Activated CD4-positive, alpha-beta T cell treated with anti-CD3 and anti-CD28 coated beads, Interleukin-2, amount 50 U/mL, for 4 hours (primary cell): ENCODE measurements at places on chromosomes 7 and 10.
A peak's percentile ranks its signal among the peaks of the same experiment; 100 is the strongest.

DNA sequence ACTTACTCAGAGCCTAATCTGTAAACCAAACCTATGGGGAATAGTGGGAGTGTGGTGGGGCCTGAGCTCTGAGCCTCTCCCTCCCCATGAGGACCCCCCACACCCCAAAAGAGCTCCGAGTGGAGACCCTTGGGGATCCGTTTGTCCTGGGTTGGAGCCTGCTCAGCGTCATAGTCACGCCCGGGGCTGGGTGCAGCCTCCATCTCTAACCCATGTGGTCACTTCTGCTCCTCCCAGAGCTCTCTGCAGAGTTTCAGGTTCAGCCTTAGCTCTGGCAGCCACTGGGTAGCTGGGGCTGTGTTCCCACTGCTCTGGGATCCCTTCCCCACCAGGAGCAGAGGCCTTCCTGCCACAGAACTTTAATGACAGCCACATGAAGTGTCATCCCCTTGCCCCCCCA lies 25.9 kb downstream of the PFKFB3 start:
- no peak for DNase-seq

DNA sequence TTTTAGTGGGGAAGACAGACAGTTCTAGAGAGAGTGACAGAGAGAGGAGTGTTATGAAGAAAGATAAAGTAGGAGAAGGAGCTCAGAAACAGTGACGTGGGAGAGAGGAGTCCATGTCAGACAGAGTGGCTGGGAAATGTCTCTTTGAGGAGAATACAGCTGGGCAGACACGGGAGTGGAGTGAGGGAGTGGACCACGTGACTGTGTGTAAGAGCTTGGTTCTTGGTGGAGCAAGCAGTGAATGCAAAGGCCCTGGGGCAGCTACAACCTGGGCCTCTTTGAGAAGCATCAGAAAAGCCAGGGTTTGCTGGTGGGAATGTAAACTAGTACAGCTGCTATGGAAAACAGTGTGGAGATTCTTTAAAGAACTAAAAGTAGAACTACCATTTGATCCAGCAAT lies 11.9 kb upstream of the PLEKHS1 start:
- no peak for DNase-seq

DNA sequence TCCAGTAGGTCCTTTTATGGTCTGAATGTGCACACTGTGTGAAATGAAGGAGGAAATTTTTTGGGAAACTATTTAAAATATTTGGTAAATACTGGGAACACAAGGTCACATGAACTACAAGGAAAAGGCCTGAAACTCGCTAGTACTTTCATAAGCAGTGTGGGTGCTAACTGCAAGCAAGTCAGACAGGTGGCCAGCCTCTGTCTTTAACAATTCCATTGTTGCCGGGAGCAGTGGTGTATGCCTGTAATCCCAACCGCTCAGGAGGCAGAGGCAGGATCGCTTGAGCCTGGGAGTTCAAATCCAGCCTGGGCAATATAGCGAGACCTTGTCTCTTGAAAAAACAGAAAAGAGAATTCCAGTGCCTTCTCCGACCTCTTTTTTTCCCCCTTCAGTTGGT lies 37.5 kb downstream of the SMURF1 start:
- no peak for DNase-seq

DNA sequence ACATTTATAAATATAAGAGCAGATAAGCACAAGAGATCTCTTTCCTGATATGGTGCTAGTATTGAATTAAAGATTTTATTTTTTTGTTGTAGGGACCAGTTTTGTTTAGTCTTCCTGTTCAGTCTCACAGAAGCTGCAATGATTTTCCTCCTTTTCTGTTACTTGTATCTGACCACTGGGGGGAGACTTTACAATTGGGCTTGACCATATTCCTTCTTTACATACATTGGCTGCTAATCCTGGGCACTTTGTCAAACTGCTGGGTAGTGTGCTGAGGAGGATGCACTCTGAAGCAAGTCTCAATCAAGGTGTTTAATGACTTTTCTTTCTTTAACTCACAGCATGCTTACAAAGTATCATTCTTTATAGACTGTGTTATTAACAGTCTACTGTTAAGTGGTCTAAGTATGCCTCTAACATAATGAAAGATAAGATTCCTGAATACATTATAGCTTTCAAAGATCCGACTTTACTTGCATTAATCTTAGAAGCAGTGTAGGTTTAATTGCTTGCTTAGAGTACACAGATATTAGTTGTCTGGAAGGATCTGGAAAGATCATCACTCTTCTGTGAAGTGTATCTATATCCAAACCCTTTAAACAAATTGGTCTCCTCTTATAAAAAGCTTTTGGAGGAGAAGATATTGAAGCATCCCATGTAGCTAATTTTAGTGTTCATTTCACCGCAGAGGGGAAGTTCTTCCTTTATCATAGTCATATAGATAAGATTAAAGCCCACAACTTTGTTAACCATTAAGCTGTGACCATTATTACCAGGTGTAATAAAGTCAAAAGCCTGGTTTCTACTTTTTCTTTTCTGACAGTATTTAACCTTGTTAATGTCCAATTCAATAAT lies 3.1 kb downstream of the PALS2 start:
- no peak for DNase-seq

DNA sequence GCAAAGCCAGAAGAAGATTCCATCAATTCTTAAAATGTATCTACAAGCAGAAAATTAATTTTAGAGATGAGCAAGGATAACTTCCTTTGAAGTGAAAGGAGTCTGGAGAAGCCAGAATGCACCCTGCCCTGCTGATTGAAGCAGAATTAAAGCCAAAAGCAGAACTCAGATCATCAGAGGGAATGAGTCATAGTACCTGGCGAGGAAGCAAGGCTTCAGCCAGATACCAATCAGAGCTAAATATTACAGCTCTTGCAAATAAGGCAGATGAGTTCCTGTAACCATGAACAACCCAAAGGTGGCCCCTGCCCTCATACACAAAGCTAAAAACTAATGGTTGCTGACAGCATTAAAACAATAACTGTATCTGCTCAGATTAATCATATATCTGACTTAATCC lies 10.4 kb downstream of the HTR7 start:
- no peak for DNase-seq

- DNase-seq, result no peak
Measured at GRCh38 chr7:37570145-37570544, 113.4 kb upstream of the GPR141 start.

DNA sequence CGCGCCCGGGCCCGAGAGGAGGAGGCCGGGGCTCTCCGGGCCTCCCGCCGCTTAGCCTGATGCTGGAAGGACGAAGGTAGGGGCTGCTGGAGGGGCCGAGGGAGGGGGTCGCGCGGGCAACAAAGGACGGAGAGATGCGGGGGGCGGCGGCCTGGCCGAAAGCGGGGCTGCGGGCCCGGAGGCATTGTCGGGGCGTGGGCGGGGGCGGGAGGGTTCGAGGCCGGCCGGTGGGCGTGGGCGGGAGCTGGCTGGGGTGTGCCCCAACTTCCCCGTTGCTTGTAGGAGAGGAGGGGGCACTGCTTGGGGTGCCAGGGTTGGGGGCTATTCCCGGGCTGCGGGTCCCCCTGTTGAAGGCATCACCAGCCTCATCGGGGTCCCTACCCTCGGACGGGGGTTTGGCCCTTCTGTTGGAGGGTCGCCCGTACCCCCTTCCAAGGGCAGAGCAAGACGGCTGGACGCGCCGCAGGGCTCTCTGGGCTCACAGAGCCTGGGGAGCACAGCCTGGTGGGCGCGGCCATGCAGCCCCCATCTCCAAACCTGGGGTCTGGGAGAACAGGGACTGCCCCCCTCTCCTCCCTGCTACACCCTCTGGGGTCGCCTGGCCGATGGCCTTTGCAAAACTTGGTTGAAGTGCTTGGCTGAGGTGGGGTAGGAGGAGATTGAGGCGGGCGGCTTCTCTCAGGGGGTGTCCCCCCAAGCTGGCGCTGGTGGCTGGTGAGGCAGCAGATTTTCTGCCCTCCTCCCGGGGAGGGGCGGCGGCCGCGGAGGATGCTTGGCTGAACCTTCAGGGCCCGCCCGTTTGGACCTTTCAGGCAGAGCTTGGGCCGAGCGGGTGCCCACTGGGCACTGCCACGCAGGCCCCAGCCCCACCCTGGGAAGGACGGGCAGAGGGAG lies 699 bp downstream of the CLIP2 start:
- peak; percentile 12 for DNase-seq

GRCh38 chr10:36448760-36449691 lies 676.4 kb upstream of the ANKRD30A start:
- no peak for DNase-seq

- no peak for DNase-seq
Measured at GRCh38 chr10:45461034-45461433, 87.0 kb downstream of the ALOX5 start.

GRCh38 chr10:101588879-101589278 lies 758 bp downstream of the DPCD start:
- no peak for DNase-seq

GRCh38 chr10:36573246-36573645 lies 552.2 kb upstream of the ANKRD30A start:
- DNase-seq, result no peak

DNA sequence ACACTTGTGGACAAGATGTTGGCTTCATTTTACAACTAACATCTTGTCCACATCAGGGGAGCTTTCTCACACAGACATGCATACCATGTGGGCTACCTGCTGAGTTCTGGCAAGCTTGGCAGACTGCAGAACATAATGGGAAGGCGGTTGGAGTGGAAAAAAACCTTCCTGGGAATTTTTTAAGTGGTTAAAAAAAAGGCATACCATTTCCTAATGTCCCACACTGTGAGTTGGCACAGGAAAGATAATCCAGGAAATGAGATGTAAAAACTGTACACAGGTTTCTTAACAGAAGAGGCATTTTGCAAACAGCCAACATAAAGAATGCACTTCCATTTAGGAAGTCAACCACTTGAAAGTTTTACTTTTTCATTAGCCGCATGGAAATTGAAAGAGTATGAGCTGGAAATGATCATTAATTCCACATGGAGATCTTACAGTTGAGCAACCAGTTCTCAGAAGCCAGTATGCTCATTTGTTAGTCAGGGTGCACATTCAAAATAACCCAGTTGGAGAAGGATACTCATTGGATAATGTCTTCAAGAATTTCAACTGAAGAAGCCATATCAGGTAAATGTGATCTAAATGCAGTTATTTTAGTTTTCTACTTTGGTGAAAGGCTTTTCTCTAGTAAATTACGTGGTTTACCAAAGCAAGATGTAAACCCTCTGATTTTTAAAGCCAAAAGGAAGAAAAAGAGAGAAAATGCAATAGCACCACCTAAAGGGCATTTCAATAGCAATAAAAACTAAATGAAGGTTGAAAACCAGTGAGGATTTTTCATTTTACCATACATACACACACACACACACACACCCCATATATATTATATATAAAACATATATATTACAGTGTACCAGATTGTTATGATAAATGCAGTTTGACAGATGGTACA lies 194.0 kb downstream of the TAX1BP1 start:
- no peak for DNase-seq

GRCh38 chr7:15604166-15604565 lies 42.4 kb upstream of the AGMO start:
- no peak for DNase-seq

DNA sequence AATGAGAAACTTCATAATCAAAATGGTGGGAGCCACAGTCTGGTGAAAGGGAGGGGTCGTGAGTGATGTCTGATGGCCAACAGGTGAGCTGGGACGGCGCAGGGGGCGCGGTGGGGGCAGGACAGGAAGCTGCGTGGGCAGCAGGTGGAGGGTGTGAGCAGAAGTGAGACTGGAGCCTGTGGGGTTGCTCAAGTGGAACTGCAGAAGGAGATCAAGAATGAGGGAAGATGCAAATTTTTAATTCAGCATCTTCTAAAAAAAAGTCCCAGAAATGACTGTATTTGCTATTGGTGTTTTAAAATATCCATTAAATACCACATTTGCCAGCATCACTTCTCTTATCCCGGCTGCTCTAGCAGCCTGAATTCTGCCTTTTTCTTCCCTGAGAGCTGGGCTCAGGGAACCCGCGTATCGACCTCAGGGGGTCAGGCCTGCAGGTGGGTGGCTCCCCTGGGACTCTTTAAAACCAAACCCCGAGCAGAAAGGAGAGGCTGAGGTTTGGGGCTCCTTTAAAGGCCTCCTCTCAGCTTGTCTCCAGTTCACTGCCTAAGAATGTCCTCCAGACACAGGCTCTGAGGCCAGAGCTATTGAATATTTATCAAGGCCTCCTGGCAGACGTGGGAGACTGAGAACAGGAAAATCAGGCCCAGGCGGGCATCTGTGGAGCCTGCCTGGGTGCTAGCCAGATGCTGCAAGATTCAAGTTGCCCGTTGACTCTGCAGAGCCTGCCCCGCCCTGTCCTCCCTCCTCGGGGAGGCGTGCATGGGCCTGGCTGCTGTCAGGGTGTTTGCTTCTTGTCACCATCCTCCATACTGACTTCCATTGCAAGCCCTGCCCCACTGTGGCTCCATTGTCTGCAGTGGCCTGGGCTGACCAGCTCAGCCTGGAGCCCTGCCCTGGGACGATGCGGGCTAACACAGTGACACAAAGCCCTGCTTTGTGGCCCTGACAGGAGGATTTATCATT lies 53.9 kb downstream of the SYPL1 start:
- no peak for DNase-seq

- DNase-seq, result no peak
Measured at GRCh38 chr7:22146961-22147512, 201.3 kb upstream of the CDCA7L start.

- DNase-seq, result no peak
Measured at GRCh38 chr7:82317257-82317721, 126.3 kb downstream of the CACNA2D1 start.

- DNase-seq, result no peak
Measured at GRCh38 chr7:54960517-54960916, 58.3 kb upstream of the EGFR start.

GRCh38 chr7:27364344-27364758 lies 121.7 kb downstream of the EVX1 start:
- no peak for DNase-seq

GRCh38 chr10:98415731-98416119 lies 743 bp upstream of the PYROXD2 start:
- no peak for DNase-seq

GRCh38 chr10:86391236-86391840 lies 24.7 kb upstream of the GRID1 start:
- no peak for DNase-seq

DNA sequence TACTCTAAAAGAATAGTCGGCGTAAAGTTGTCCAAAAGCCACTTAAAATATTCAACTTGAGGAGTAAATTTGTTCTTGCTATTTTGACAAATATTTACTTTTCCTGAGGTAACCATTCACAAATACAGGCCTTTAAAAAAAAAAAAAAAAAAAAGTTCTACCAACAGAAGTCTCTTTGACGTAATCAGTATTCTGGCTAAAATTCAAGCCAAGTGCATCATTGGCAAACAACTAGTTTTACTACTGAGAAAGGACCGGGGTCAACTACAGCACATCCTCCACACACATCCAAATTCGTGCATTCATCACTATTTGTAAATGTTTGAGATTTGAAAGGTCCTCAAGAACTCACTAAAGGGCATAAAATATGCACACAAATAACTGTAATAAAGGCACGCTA lies 2.0 kb downstream of the OAT start:
- DNase-seq, result no peak

GRCh38 chr7:1372671-1373379 lies 86.4 kb downstream of the MICALL2 start:
- no peak for DNase-seq

GRCh38 chr7:17342756-17343155 lies 44.3 kb downstream of the AHR start:
- DNase-seq, result no peak

GRCh38 chr10:133150226-133150625 lies 9.8 kb upstream of the KNDC1 start:
- DNase-seq, result no peak
